ENCODE measurements at places on chromosomes 13 and 19.

GRCh38 chr19:3725640-3726310 lies 17.6 kb downstream of the TJP3 start:
- DNase-seq: no peak

GRCh38 chr19:16940626-16941025 lies 51.8 kb downstream of the F2RL3 start:
- DNase-seq: no peak

GRCh38 chr19:48872884-48873475 lies 759 bp downstream of the PPP1R15A start:
- DNase-seq: no peak

DNA sequence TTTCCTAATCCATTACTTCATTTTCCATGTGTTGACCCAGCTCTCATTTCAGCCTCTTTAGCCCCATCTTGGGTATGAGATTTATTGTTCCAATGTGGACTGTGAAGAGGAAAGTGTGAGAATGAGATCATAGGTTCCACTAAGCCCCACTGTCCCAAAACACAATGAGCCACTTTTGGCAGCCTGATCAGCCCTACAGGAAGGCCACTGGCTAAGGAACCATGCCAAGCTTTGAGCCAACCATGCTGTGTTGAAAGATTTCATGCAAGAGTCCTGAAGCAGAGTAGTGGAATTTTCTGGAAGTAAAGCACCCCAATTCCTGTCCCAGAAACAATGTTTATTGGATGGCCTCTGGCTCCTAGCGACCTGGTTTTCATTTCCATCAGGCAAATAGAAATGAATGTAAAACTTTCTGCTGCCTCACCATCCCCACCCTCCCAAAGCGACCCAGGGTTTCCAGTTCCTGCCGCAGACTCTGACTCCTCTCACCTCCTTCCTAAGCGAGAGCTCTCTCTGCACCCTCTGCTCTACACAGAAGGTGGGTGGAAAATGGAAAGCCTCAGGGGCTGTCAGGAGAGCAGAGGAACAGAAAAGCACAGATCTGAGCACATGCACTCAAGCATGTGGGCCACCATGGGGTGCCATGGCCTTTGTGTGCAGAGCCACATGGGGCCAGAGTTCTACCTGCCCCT lies 73.1 kb downstream of the KCTD12 start:
- no peak for DNase-seq

DNA sequence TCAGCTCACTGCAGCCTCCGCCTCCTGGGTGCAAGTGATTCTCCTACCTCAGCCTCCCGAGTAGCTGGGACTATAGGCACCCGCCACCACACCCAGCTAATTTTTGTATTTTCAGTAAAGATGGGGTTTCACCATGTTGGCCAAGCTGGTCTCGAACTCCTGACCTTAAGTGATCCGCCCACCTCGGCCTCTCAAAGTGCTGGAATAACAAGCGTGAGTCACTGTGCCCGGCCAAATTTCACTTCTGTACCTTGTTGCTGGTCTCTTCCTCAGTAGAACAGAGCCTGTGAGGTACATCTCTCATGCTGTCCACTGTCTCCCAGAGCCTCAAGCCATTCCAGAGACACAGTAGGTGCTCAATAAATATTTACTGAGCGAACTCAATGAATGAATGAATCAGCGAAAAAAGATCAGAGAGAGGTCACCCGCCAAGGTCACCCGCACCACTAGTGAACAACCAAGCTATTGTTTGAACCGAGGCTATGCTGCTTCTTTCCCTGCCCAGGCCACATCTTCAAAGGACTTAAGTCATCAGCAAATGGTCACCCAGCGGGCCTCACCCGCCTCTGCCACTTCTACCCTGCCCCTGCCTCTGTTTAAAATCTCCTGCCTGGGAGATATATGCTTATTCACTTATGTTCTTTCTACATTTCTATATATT lies 9.3 kb downstream of the TMEM143 start:
- DNase-seq: no peak

GRCh38 chr19:1655987-1656608 lies 3.7 kb upstream of the TCF3 start:
- no peak for DNase-seq

- DNase-seq: no peak
Observed at GRCh38 chr19:17424743-17425365, 5.0 kb downstream of the MVB12A start.

Data from activated CD4-positive, alpha-beta T cell treated with anti-CD3 and anti-CD28 coated beads, Interleukin-2, amount 50 U/mL, for 24 hours (primary cell).